ENCODE measurements at places on chromosomes 3 and 15.

DNA sequence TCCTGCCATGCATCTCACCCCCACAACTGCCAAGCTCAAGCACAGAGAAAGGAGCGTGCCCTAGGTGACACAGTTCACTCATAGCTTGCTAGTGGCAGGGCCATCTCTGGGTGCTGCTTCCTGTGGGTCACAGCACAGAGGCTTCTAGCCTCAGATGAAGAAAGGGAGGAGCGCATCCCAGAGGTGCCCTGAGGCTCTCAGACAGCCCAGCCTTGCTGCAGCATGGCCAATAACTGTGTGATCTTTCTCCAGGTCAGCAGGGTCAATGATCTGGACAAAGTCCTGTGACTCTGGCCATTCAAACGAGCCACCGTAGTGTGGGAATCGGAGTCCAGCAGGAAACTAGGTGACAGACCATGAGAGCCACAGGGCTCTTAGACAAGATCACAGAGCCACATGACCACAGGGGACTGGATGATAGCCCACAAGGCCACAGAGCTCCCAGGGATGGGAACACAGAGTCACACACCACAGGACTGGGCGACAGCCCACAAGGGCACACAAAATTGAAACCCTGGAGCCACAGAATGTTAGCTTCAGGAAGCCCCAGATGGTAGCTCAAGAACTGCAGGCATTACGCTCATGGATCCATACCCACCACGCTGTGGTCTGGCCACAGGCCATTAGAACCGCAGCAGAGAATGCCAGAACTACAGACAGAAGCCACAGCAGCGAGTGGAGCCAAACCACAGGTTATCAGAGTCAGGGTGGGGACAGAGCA, 25.9 kb upstream of the GRIP2 start:
- no peak for DNase-seq

GRCh38 chr3:167854846-167855245, 119.3 kb downstream of the SERPINI1 start:
- DNase-seq = no peak

DNA sequence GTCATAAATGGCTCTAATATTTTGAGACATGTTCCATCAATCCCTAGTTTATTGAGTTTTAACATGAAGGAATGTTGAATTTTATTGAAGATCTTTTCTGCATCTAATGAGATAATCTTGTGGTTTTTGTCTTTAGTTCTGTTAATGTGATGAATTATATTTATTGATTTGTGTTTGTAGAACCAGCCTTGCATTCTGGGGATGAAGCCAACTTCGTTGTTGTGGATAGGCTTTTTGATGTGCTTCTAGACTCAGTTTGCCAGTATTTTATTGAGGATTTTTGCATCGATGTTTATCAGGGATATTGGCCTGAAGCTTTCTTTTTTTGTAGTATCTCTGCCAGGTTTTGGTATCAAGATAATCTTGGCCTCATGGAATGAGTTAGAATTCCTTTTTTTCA, 72.0 kb upstream of the CD96 start:
- no peak for DNase-seq

DNA sequence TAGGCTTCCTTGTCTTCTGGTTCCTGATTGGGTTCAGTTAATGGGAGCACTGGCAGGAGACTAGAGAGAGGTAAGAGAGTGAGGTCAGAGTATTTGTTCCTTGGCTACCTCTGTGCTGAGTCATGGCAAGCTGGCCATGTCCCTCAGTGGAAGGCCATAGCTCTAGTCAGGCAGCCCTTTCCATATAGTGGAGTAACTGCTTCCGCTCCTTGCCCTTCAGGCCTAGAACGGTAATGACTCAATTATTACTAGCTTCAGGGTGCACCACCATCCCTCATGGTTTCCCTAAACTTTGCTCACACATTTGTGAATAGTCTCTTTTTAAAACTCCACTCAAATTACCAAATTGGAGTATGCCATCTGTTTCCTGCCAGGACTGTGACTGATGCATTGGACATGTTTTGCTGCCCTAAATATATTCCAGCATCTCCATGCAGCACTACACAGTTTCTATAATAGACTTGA, 10.5 kb upstream of the ANO10 start:
- DNase-seq = no peak

Measured in stimulated activated CD4-positive, alpha-beta T cell treated with anti-CD3 and anti-CD28 coated beads, Interleukin-1b, Interleukin-23, amount 100 ng/mL, for 1 hour (primary cell).